ENCODE measurements at places on chromosomes 5 and 9. TPM values are rescaled to one million over a fixed set of nuclear protein-coding genes. Genes with fewer than 3 reads are reported as not detected.

DNA sequence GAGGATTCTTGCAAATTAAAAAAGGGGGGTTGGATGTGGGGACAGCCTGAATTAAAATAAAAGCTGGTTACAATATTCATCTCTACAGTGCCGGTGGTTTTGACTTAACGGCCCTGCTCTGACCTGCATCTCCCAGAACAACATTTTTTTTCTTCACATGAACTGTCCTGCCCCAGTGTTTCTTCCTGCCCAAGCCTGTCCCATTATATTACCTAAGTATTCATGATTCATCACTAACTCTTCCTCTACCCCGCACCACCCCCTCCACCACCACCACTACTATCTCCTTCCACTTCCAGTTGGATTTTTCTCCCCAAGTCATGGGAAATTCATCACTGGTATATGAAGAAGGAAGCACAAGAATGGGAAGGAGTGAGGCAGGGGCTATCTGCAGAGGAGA, 90.1 kb downstream of the ZFAND5 start:
- H3K27me3 ChIP-seq = no peaks in the 10 kb centered on the region
- H3K27ac ChIP-seq = no peak overlapping the region
- no peaks in the 10 kb centered on the region for H3K4me1 ChIP-seq
- no peak for DNase-seq
- H3K36me3 ChIP-seq = no peaks in the 10 kb centered on the region

DNA sequence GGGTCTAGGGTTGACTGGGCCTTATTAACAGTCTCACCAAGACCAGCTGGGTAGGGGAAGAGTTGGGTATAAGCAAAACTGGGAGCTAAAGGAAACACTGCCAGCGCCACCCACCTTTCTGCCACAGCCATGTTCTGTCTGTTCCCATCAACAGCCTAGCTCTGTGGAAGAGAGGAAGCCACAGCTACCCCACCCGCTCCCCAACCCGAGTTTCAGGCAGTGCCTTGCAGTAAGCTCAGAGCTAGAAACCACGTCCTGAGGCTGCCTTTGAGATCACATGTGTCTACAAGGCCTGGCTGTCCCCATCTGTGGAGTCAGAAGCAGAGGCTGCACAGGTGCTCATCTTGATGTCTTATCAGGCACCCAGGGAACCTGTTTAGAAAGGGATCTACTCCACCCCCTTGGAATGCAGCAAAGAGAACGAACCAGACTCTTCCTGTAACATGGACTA, 15.3 kb downstream of the HNRNPH1 start:
- H3K27ac ChIP-seq = peak overlapping the region; percentile 66
- no peaks in the 10 kb centered on the region for H3K27me3 ChIP-seq
- peak; percentile 62 for DNase-seq
- H3K36me3 ChIP-seq = peaks cover 36% of the 10 kb centered on the region
- H3K4me1 ChIP-seq = peaks cover 41% of the 10 kb centered on the region

Gene CDHR2
- 0.37 TPM for total RNA-seq

Gene INSL4
- total RNA-seq = not detected

Gene KCNN2
- not detected for total RNA-seq

DNA sequence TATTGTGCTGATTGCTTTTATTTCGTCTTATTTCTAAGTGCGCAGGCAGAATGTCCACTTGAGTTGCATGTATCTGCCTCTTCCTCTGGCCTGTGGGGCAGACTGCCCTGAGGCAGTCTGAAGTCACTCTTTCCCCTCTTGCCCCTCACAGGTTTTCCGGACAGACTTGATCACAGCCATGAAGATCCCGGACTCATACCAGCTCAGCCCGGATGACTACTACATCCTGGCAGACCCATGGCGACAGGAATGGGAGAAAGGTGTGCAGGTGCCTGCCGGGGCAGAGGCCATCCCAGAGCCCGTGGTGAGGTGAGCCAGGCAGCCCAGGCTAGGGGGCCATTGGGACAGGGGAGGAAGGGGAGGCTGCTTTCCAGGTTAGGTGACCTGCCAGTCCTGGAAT, 26.4 kb downstream of the JADE2 start:
- no peaks in the 10 kb centered on the region for H3K27me3 ChIP-seq
- peak overlapping the region; percentile 76 for H3K27ac ChIP-seq
- H3K4me1 ChIP-seq = peaks cover 74% of the 10 kb centered on the region
- DNase-seq = no peak

Gene MAP1B
- 0.26 TPM for total RNA-seq

DNA sequence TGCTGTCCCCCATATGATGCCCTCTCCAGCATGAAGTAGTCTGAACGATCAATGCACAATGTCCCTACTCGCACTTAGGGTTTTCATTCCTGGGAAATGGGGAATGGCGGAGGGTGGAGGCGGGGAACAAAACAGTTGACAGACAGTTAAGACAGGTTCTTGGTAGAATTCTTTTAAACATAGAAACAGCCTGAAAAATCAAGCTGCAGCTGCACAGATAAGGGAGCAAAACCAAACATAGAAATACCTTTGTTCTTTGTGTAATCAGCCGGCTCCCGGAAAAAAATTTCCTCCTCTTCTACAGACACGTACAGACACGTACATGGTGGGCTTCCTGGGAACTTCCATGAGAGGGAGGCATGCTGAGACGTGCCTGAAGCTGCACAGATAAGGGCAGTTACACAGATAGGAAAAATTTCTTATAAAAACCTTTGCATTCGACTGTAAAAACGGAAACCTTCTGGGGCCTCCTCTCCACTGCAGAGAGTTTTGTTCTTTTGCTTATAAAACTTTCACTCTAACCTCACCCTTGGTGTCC, 662.4 kb upstream of the PTPRD start:
- no peaks in the 10 kb centered on the region for H3K36me3 ChIP-seq
- no peaks in the 10 kb centered on the region for H3K4me1 ChIP-seq
- H3K27ac ChIP-seq = no peak overlapping the region
- no peak for DNase-seq
- H3K4me3 ChIP-seq = no peak overlapping the region

GRCh38 chr9:14021871-14022525, 291.9 kb downstream of the NFIB start:
- H3K4me3 ChIP-seq = no peak overlapping the region
- H3K27ac ChIP-seq = no peak overlapping the region
- H3K36me3 ChIP-seq = no peaks in the 10 kb centered on the region
- H3K27me3 ChIP-seq = no peaks in the 10 kb centered on the region
- DNase-seq = no peak
- H3K4me1 ChIP-seq = no peaks in the 10 kb centered on the region

Gene RIMOC1
- 25.4 TPM for total RNA-seq

- H3K4me1 ChIP-seq = no peaks in the 10 kb centered on the region
- no peak overlapping the region for H3K4me3 ChIP-seq
- H3K27me3 ChIP-seq = no peaks in the 10 kb centered on the region
Measured at GRCh38 chr9:83445703-83446265, 92.4 kb downstream of the FRMD3 start.

- no peak overlapping the region for H3K4me3 ChIP-seq
- H3K4me1 ChIP-seq = peaks cover 9% of the 10 kb centered on the region
- H3K36me3 ChIP-seq = no peaks in the 10 kb centered on the region
- H3K27me3 ChIP-seq = no peaks in the 10 kb centered on the region
- no peak for DNase-seq
- H3K27ac ChIP-seq = no peak overlapping the region
Measured at GRCh38 chr5:140365941-140366340, 5.9 kb downstream of the SLC4A9 start.

GRCh38 chr5:38765399-38765861, 80.4 kb upstream of the OSMR start:
- H3K27ac ChIP-seq = no peak overlapping the region
- H3K27me3 ChIP-seq = peaks cover 7% of the 10 kb centered on the region
- H3K36me3 ChIP-seq = no peaks in the 10 kb centered on the region
- no peak for DNase-seq

- no peaks in the 10 kb centered on the region for H3K36me3 ChIP-seq
- H3K4me3 ChIP-seq = no peak overlapping the region
- H3K4me1 ChIP-seq = no peaks in the 10 kb centered on the region
- DNase-seq = no peak
- peaks cover 17% of the 10 kb centered on the region for H3K27me3 ChIP-seq
- no peak overlapping the region for H3K27ac ChIP-seq
Measured at GRCh38 chr5:159400476-159400875, 70.2 kb upstream of the IL12B start.

GRCh38 chr9:99782962-99783718, 38.5 kb upstream of the NR4A3 start:
- H3K27me3 ChIP-seq = peaks cover 22% of the 10 kb centered on the region
- no peak for DNase-seq
- no peaks in the 10 kb centered on the region for H3K36me3 ChIP-seq
- no peak overlapping the region for H3K4me3 ChIP-seq
- H3K27ac ChIP-seq = no peak overlapping the region

GRCh38 chr5:133129950-133130349, 78.1 kb downstream of the HSPA4 start:
- H3K27me3 ChIP-seq = no peaks in the 10 kb centered on the region
- no peak overlapping the region for H3K4me3 ChIP-seq
- no peak for DNase-seq
- H3K4me1 ChIP-seq = no peaks in the 10 kb centered on the region

GRCh38 chr5:137629646-137630045, 106.2 kb downstream of the KLHL3 start:
- DNase-seq = no peak
- no peaks in the 10 kb centered on the region for H3K4me1 ChIP-seq
- H3K27me3 ChIP-seq = no peaks in the 10 kb centered on the region
- no peak overlapping the region for H3K27ac ChIP-seq
- H3K4me3 ChIP-seq = no peak overlapping the region

Gene CENPH
- 98.3 TPM for total RNA-seq

Gene STK10
- 144 TPM for total RNA-seq

Gene NSG2
- total RNA-seq = not detected

- H3K36me3 ChIP-seq = peaks cover 5% of the 10 kb centered on the region
- no peak overlapping the region for H3K4me3 ChIP-seq
- H3K27me3 ChIP-seq = no peaks in the 10 kb centered on the region
- H3K27ac ChIP-seq = no peak overlapping the region
- peak; percentile 59 for DNase-seq
Measured at GRCh38 chr9:21317956-21318923, 13.1 kb upstream of the IFNA5 start.

Gene GABBR2
- total RNA-seq = not detected

Gene GCNT1
- total RNA-seq = 4.2 TPM

GRCh38 chr5:61831736-61832135, 474.3 kb upstream of the KIF2A start:
- no peaks in the 10 kb centered on the region for H3K27me3 ChIP-seq
- H3K4me3 ChIP-seq = no peak overlapping the region
- no peak for DNase-seq
- no peaks in the 10 kb centered on the region for H3K36me3 ChIP-seq

- no peak for DNase-seq
- no peaks in the 10 kb centered on the region for H3K27me3 ChIP-seq
- no peaks in the 10 kb centered on the region for H3K36me3 ChIP-seq
- no peak overlapping the region for H3K27ac ChIP-seq
- no peak overlapping the region for H3K4me3 ChIP-seq
- H3K4me1 ChIP-seq = no peaks in the 10 kb centered on the region
Measured at GRCh38 chr5:30572279-30572678, 621.2 kb upstream of the CDH6 start.

GRCh38 chr9:78674874-78675273, 377.9 kb downstream of the PSAT1 start:
- H3K27me3 ChIP-seq = no peaks in the 10 kb centered on the region
- H3K4me3 ChIP-seq = no peak overlapping the region
- H3K27ac ChIP-seq = no peak overlapping the region

DNA sequence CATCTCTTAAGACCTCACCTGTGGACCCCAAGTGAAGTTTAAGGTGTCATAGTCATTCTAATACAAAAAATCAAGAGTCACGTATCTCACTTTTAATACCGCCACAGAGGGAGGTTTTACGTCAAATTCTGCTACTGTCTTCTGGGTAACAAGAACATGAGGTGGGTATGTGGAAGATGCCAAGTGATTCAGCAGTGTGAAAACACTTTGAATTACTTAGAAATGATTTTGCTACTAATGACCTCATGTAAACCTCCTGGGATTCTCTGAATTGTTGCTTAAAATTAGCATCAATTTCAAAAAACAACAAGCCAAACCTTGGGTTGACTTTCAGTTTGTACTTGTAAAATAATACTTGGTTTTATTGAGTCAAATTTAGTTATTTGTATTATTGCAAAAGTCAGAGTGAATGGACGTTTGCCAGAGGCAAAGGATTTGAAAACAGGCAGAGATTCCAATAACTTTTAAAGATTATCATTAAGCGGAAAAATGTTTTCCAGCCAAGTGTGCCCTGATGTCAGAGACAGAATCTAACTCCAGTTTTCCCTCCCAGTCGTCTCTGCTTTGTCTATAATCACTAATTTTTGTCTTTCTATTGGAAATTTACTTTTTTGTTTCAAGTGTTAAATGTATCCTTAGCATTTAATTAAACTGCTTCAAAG, 8.8 kb downstream of the DMRT2 start:
- no peak overlapping the region for H3K27ac ChIP-seq
- no peak overlapping the region for H3K4me3 ChIP-seq
- H3K27me3 ChIP-seq = peaks cover 36% of the 10 kb centered on the region
- no peaks in the 10 kb centered on the region for H3K4me1 ChIP-seq

GRCh38 chr9:107280543-107280942, 2.5 kb upstream of the RAD23B start:
- peak overlapping the region; percentile 41 for H3K27ac ChIP-seq
- H3K36me3 ChIP-seq = peaks cover 15% of the 10 kb centered on the region
- H3K4me1 ChIP-seq = peaks cover 24% of the 10 kb centered on the region
- peak; percentile 25 for DNase-seq
- peaks cover 5% of the 10 kb centered on the region for H3K27me3 ChIP-seq

GRCh38 chr5:90546216-90546837, 12.3 kb upstream of the ADGRV1 start:
- no peak overlapping the region for H3K27ac ChIP-seq
- no peak overlapping the region for H3K4me3 ChIP-seq
- peaks cover 19% of the 10 kb centered on the region for H3K27me3 ChIP-seq
- no peaks in the 10 kb centered on the region for H3K36me3 ChIP-seq
- H3K4me1 ChIP-seq = no peaks in the 10 kb centered on the region
- DNase-seq = no peak

- H3K4me3 ChIP-seq = no peak overlapping the region
- no peaks in the 10 kb centered on the region for H3K27me3 ChIP-seq
- no peaks in the 10 kb centered on the region for H3K36me3 ChIP-seq
- no peak for DNase-seq
Measured at GRCh38 chr5:69509212-69509611, 16.6 kb downstream of the OCLN start.

Gene SLCO6A1
- total RNA-seq = not detected

GRCh38 chr9:130535818-130536521, 43.4 kb upstream of the FUBP3 start:
- no peak overlapping the region for H3K4me3 ChIP-seq
- H3K27ac ChIP-seq = no peak overlapping the region
- H3K36me3 ChIP-seq = no peaks in the 10 kb centered on the region
- peaks cover 10% of the 10 kb centered on the region for H3K4me1 ChIP-seq

- no peaks in the 10 kb centered on the region for H3K36me3 ChIP-seq
- no peak overlapping the region for H3K4me3 ChIP-seq
- H3K27ac ChIP-seq = no peak overlapping the region
- H3K27me3 ChIP-seq = no peaks in the 10 kb centered on the region
- H3K4me1 ChIP-seq = no peaks in the 10 kb centered on the region
Measured at GRCh38 chr5:147384346-147385193, 125.3 kb downstream of the DPYSL3 start.

DNA sequence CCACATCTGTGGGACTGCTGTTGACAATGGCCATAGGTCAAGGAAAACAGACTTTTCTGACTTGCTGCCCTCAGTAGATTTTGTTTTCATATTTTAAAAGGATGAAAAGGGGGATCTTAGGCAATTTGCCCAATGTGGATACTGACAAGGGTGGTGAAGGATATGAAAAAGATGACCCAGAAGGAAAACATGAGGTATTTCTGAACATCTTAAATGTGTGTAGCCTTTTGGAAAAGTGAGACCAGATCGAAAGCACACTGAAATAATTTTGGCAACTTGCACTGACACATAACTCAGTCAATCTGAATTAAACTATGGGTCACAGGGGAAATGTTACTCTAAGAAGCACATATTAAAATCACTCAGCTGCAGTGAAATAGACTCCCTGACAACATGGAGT, 1793.0 kb upstream of the ACO1 start:
- H3K4me1 ChIP-seq = no peaks in the 10 kb centered on the region
- no peak overlapping the region for H3K27ac ChIP-seq
- H3K4me3 ChIP-seq = no peak overlapping the region
- DNase-seq = no peak

Gene PDE6A
- total RNA-seq = not detected
